ENCODE measurements at places on chromosomes 11 and 22. TPM values are rescaled to one million over a fixed set of nuclear protein-coding genes. Genes with fewer than 3 reads are reported as not detected.

OR51B4 gene
- not detected for total RNA-seq

B4GALNT4 gene
- 179 TPM for total RNA-seq

OR8H1 gene
- total RNA-seq = not detected

GTPBP1 gene
- total RNA-seq = 73.3 TPM

GLB1L2 gene
- total RNA-seq = 15.4 TPM

SORL1 gene
- 13.8 TPM for total RNA-seq

DNA sequence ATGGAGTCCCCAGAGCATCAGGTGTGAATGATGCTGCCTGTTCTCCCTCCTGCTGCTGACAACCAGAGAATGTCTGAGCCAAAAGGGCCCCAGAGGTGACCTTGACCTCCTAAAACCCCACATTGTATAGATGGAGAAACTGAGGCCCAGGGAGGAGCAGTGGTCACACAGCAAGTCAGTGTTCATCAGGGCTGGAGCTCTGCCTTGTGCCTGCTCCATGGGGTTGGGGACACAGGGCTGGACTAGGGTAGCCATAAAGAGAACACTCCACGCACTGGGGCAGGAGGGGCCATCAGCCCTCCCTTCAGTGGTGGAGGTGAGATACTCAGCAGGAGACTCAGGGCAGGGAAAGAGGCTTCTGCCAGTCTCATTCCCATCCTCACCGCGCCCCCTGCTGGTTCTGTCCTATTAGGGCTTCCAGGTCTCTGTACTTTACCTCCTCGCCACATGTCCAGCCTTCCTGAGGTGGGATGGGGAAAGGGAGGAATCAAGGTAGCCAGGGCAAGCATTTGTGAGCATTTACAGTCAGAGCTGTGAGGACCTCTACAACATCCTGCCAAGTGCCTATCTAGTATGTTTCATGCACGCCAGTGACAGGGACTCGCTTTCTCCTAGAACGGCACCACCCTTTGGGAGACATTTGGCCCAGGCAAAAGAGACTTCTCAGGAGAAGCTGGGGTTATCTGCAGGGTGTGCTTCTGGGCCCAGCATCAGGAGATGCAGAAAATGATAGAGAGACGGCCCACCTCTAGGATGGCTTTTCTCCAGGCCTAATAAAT is 43.2 kb downstream of the NEU3 start:
- DNase-seq = peak; percentile 86

GRCh38 chr11:75487365-75487764 is 38.4 kb downstream of the GDPD5 start:
- DNase-seq = no peak

GRCh38 chr11:104967534-104968354 is 630 bp downstream of the CASP4 start:
- DNase-seq = no peak

- no peak for DNase-seq
Observed at GRCh38 chr11:122779047-122779629, 59.2 kb upstream of the CRTAM start.

DNA sequence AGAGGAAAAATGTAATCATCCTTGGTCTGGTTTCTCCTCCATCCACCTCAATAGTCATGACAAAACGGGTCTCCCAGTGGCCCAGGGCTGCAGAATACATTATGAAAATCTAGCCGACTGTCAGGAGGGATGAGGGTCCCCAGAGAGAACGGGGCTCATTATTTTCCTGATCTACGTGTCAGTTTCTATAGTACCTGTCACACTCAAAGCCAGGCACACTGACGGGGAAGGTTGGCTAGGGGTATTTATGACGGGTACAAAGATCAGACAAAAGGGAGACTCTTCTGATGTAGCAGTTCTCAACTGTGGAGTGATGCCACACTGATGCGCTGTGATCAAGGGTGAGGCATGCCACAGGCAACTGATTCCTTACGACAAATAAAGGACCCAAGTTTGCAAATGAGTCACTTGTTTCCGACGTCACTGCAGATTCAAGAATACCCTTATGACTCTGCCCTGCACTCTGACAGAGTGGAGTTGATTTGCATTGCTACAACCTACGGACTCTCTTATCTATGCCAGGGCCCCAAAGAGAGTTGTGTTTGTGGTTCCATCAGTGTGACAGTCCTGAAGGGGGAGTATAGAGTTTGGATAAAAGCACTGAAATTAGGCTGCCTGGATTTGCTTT is 188.2 kb upstream of the TBCEL start:
- no peak for DNase-seq

DNA sequence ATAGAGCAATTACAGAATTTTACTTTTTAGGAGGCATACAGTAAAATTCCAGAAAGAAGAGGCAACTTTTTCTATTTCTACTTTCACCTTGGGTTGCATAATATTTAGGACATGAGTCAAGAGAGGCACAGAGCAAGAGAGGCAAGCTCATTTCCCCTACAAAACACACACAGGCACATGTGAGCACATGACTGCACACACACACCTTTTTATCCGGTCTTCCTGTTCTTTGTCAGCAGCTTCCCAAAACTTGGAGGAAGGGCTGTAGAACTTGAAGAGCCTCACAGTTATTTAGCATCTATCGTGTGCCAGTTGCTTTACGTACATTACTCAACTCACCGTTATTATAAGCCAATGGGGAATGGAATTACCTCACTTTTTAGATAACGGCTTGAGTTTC is 37.8 kb upstream of the CCDC179 start:
- no peak for DNase-seq

DNA sequence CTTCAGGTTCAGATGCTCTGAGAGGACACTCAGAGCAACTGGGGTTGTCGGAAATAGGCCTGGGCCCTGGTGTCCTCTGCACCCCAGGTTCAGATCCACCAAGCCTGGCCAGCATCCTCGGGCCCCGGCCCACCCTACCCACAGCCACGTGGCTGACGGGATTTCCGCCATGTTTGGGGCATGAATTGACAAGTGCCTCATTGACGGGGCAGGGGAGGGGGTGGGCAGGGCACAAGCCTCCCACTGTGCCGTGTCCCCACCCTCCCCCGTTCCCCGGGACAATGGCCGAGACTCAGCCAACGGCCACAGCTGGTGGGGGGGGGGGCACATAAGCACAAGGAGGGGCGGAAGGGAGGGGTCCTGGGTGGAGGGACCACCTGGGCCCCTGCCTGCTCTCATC is 8.5 kb downstream of the MYRF start:
- no peak for DNase-seq

DNA sequence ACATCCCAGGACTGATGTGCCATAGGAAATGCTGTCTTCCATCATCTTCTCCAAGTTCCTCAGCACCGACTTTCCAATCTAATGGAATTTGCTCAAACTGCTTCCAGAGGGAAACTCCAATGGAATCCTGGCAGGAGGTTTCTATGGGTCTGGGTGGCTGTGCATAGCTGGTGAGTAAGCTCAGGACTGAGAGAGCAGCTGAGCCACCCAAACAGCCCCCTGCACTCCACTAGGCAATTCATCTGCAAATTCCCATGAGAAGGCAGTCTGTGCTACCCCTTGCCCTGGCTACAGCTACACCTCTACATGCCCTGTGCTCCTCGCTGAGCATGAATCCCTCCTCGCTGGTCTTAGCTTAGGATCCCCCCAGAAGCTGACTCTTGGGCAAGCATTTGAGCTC is 127.9 kb upstream of the CSNK2A3 start:
- DNase-seq = no peak

DNA sequence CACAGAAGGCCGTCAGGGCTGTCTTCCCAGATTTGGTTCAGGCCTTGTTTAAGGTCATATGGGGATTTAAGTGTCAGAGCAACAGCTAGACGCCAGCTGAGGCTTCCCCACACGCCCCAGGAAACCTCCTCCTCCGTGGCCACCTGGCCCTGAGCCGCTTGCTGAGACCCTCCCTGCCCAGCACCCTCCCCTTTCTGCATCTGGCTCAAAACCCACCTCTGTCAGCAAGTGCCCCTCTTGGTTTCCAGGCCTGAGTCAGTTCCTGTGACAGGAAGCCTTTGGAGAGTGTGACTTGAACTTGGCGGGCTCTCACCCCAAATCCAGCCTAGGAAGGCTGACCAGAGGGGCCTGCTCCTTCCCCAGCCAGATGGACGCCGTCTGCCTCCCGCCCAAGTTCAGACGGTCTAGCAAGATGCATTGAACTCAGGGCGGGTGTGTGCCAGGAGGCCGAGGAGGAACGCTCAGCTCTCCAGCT is 561 bp downstream of the FXYD2 start:
- DNase-seq = no peak

DNA sequence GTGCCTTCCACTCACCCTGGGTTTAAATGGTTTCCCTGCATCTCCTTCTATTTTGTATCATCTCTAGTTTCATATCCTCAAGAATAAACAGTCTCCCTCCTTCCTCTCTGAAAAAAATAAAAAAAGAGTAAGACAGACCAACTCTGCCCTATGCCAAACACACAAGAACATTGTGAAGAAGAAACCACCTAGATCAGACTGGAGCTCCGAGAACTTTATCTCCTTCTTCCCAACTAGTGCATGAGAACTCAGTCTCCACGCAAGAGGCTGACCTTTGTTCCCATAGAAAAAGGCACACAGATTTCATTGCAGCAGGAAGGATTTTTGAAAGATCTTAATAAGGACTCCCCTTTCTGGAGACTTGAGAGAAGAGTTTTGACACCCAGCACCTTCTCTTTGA is 8.7 kb upstream of the PEX26 start:
- no peak for DNase-seq

DNA sequence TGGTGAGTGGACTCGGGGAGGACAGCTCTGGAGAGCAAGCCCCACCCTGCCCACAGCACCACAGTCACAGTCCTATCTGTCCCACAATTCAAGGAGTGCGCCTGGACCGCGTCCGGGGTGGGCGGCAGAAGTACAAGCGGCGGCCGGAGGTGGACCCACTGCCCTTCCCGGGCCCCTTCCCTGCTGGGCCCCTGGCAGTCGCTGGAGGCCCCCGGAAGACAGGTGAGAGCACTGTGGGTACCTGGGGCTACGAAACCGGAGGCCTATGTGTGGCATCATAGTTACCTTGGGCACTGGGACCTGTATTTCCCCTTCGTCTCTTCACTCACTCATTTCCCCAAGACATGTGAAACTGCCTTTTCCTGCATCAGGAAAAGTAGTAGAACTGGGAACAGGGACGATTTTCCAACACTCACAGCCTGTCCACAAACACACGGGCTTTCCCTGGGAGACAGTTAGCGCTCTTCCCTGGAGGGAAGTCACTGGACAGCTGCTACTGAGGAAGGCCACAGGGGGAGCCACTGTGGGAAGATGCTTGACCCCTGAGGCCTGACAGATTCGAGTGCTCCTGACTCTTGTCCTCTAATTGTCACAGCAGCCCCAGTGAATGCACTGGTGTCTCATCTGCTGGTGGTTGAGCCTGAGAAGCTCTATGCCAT is 3.1 kb downstream of the TRMT112 start:
- no peak for DNase-seq

GRCh38 chr11:36306888-36307287 is 10.8 kb downstream of the PRR5L start:
- peak; percentile 20 for DNase-seq

DNA sequence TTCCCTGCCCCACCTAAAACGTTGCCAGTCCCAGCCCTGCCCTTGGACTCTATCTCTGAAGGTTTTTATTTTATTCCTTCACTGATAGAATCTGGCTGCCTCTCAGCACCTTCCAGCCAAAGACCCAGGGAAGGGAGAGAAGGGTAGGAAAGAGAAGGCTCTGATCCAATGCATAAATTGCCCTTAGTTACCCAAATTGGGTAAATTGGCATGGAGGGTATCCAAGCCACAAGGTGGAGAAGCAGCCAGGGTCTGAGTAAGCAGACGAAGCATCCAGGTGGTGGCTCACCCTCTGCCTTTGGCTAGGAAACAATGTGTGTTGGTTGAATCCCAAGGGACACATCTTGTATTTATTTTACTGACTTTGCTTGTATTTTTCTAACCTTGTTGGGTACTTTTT is 89.0 kb downstream of the FEZ1 start:
- no peak for DNase-seq

DNA sequence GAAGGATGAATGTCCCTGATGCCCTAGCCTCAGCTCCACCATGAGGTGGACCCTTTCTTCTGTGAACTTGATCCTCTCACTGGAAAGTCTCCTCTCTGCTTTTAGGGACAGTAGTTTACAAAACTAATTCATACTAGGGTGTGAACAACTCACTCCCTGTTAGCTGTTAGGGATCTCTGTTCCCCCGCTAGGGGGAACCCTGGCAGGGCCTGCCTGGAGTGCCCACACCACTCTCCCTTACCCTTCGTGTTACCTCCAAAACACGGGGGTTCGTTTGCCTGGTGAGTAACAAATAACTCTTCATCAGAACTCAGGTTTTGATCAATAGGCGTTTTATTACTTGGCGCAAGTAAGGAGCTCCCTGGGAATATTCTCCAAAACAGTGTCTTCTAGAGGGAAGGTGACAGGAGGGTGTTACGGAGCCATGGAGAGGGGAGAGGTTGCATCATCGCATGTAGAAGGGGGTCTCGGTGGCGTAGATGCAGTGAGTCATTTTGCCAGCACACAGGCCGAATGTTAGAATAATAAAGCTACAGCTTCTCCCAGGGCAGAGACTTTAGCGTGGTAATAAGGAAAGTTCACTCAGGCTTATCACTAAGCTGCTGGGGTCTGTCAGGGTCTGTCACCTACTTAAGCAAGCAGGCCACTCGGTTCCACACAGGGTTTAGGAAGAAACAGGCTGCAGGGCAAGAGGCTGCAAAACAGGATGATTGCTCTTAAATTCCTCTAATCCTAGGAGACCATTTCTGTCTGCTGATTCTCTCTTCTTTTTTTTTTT is 45.8 kb downstream of the C11orf96 start:
- no peak for DNase-seq

DNA sequence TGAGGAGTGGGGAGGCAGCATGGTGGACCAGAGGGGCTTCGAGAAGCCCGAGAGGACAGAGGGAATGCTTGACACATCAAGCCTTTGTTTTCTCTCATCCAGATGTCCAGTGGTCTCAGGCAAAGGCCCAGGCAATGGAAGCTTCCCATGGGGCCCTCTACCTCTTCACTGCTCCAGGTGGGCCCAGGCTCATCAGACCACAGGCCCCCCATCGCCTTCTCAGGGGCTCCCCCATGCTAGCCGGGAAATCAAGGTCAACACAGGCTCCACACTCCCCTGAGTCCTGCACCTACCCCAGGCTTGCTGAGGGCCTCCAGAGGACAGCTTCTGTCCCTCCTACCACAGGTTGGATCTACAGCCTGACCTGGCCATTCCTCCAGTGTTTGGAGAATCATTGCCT is 157.5 kb downstream of the CHST1 start:
- DNase-seq = no peak

DNA sequence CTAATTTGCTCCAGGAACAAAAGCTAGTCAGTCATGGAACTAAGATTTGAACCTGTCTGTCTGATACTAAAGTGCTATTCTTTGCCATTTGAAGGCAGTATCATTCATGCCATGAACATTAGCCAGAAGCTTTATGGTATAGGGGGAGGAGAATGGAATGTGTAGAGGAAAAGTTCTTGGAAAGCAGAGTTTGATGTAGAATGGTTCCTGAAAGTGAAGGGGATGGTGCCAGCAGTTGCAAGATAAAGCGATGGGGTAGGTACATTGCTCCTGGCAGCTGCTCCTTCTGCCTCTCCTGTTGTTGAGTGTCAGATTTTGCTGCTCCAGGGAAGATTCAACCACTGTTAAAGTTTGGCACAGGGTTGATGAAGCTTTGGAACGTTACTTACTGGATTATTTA is 53.4 kb downstream of the ARHGAP42 start:
- DNase-seq = no peak
